Endodermal cell (in vitro differentiated cells): ENCODE measurements at places on chromosomes 6 and 20. TPM values are rescaled to one million over a fixed set of nuclear protein-coding genes. Genes with fewer than 3 reads are reported as not detected.
A peak's percentile ranks its signal among the peaks of the same experiment; 100 is the strongest.

GRCh38 chr20:43255877-43256276, 66.2 kb upstream of the PTPRT start:
- DNase-seq: no peak
- H3K27ac ChIP-seq: no peak overlapping the region
- no peak overlapping the region for H3K4me3 ChIP-seq
- no peaks in the 10 kb centered on the region for H3K4me1 ChIP-seq

DNA sequence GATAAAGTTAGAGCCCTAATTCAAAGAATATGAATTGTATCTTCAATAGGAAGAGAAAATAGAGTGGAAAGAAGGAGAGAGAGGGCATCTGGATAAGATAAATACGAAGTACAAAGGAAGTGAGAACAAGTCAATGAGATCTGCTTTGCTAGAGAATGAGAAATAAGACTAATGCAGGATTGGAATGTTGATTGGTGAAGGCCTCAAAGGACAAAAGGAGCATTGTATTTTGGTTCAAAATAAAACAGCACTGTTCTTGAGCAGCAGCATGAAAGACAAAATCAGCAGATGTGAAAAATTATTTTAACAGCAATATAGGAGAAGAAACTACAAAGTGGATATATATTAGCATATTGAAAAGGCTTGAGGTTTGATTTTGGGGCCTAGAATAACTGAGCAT, 5.1 kb upstream of the TMEM244 start:
- no peak overlapping the region for H3K4me3 ChIP-seq
- no peaks in the 10 kb centered on the region for H3K36me3 ChIP-seq
- H3K4me1 ChIP-seq: no peaks in the 10 kb centered on the region
- DNase-seq: no peak
- no peaks in the 10 kb centered on the region for H3K27me3 ChIP-seq

GRCh38 chr6:69416776-69417175, 380.0 kb downstream of the LMBRD1 start:
- H3K4me3 ChIP-seq: no peak overlapping the region
- H3K36me3 ChIP-seq: no peaks in the 10 kb centered on the region
- no peak for DNase-seq
- no peaks in the 10 kb centered on the region for H3K4me1 ChIP-seq

- H3K27me3 ChIP-seq: no peaks in the 10 kb centered on the region
- H3K36me3 ChIP-seq: no peaks in the 10 kb centered on the region
- no peaks in the 10 kb centered on the region for H3K4me1 ChIP-seq
- DNase-seq: no peak
- H3K27ac ChIP-seq: no peak overlapping the region
Observed at GRCh38 chr20:13338097-13338661, 117.1 kb downstream of the ISM1 start.

GRCh38 chr6:164827537-164827936, 481.9 kb downstream of the C6orf118 start:
- H3K27me3 ChIP-seq: no peaks in the 10 kb centered on the region
- no peak overlapping the region for H3K27ac ChIP-seq
- DNase-seq: no peak

- no peak overlapping the region for H3K27ac ChIP-seq
- H3K4me3 ChIP-seq: no peak overlapping the region
- no peaks in the 10 kb centered on the region for H3K36me3 ChIP-seq
- DNase-seq: peak; percentile 86
- no peaks in the 10 kb centered on the region for H3K27me3 ChIP-seq
Observed at GRCh38 chr6:33967966-33968724, 164.3 kb upstream of the MLN start.

The LY6G6D gene
- total RNA-seq: not detected in 3 replicates

- H3K4me1 ChIP-seq: no peaks in the 10 kb centered on the region
- no peaks in the 10 kb centered on the region for H3K36me3 ChIP-seq
- H3K4me3 ChIP-seq: no peak overlapping the region
- DNase-seq: no peak
- H3K27ac ChIP-seq: no peak overlapping the region
Observed at GRCh38 chr20:25188218-25188617, 7.3 kb upstream of the ENTPD6 start.

GRCh38 chr6:95959261-95959660, 56.5 kb upstream of the FUT9 start:
- H3K4me3 ChIP-seq: no peak overlapping the region
- H3K4me1 ChIP-seq: no peaks in the 10 kb centered on the region
- no peak overlapping the region for H3K27ac ChIP-seq
- no peaks in the 10 kb centered on the region for H3K36me3 ChIP-seq
- DNase-seq: no peak

The SLC18B1 gene
- total RNA-seq: 10.7 to 16.6 TPM (median 15.3 TPM) in 3 replicates

DNA sequence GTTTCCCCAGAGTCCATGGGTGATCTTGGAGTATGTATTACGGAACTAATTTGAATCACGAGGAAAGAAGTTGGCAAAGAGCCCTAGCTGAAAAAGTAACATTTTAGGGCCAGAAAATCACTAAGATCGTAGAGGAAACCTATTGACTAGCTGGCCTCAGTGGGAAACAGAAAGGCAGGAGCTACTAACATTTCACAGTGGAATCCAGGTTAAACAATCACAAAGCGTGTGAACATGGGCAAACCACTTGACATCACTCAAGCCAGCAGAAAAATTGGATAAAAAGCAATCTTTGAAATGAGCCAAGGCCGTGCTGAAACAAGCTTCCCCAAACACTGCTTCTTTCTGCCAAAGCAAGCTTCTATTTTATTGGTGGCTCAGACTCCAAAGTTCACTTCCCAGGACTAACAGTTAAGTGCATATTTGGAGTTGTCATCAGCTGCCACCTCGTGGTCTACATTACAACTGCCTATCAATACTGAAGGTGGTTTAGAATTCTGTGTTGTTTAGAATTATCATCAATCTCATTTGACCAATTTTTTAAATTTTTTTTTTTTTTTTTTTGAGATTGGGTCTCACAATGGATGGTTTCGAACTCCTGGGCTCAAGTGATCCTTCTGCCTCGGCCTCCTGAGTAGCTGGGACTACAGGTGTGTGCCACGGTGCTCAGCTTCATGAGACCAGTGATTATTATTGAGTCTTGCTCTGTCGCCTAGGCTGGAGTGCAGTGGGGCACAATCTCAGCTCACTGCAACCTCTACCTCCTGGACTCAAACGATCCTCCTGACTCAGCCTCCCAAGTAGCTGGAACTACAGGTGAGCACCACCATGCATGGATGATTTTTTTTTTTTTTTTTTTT, 10.6 kb downstream of the RPS10 start:
- H3K36me3 ChIP-seq: peaks cover 56% of the 10 kb centered on the region
- H3K4me1 ChIP-seq: no peaks in the 10 kb centered on the region
- no peak overlapping the region for H3K4me3 ChIP-seq
- H3K27ac ChIP-seq: no peak overlapping the region
- no peak for DNase-seq

The CFAP61 gene
- 0.73 to 1.1 TPM in 2 of 3 replicates, not detected in the other for total RNA-seq

DNA sequence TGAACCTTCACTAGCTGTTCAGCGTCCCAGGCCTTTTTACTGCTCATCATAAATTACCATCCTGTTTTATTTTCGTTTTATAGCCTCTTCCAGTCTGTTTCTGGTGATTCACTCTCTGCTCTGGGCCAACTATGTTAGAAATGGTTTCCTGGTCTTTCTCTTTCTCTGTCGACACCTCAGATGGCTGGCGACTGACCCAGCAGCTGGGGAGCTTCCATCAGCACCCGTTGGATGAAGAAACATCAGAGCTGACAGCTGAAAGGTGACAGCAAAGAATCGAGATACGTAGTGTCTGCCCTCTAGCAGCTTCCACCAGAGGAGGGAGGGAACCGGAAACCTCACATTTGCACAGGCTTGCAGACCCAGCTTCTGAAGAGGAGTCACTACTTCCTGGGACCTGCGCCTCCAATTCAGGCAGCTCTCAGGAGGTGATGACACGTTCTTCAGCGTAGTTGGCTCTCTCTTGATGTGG, 82.9 kb upstream of the MLN start:
- no peak overlapping the region for H3K27ac ChIP-seq
- H3K36me3 ChIP-seq: no peaks in the 10 kb centered on the region
- DNase-seq: no peak
- no peak overlapping the region for H3K4me3 ChIP-seq
- no peaks in the 10 kb centered on the region for H3K27me3 ChIP-seq

DNA sequence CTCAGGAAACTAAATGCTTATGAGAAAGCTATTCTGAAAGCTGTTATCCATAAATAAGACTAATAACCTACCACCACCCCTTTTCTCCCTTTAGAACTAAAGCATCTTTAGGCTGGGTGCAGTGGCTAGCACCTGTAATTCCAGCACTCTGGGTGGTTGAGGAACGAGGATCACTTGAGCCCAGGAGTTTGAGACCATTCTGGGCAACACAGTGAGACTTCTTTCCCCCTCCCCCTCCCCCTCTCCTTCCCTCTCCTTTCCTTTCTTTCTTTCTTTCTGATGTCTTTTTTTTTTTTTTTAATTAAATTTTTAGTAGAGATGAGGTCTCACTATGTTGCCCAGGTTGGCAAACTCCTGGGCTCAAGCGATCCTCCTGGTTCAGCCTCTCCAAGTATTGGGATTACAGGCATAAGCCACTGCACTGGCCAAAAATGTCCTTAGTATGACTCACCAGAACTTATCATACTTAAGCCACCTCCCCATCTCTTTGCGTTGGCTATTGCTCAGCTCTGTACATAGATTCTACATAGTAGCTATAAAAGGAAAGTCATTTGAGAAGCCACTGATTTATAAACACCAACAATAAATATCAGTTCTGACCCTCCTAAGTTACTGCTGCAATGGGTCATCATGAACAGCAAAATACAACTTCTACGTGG, 54.8 kb upstream of the SPDEF start:
- H3K4me1 ChIP-seq: peaks cover 9% of the 10 kb centered on the region
- peak; percentile 36 for DNase-seq
- H3K36me3 ChIP-seq: peaks cover 11% of the 10 kb centered on the region
- no peak overlapping the region for H3K4me3 ChIP-seq
- no peak overlapping the region for H3K27ac ChIP-seq

The DUSP15 gene
- total RNA-seq: 7.2 to 38.2 TPM (median 7.3 TPM) in 3 replicates

The IP6K3 gene
- total RNA-seq: not detected in 3 replicates

- H3K36me3 ChIP-seq: peaks cover under 1% of the 10 kb centered on the region
- H3K4me3 ChIP-seq: no peak overlapping the region
- H3K27ac ChIP-seq: no peak overlapping the region
- DNase-seq: no peak
- H3K4me1 ChIP-seq: no peaks in the 10 kb centered on the region
Observed at GRCh38 chr20:37690626-37691369, 3.0 kb upstream of the CTNNBL1 start.

DNA sequence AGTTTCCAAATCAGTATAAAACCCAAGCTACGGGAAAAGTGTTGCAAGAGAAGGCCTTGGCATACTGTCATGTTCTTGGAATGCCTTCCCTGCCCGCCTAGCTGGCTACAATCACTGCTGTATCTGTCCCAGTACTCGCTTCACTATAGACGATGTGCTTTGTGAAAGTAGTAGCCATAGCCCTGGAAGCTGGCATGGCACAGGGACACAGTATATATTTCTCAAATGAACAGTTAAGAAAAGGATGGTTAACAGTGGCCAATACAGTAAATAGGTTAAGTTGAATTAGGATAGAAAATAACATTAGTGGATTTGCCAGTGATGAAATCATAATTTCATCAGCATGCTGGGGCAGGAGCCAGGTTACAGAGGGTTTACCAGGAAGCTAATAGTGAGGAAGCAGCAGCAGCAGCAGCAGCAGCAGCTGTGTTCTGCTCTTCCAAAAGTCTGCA, 499.3 kb downstream of the CDKAL1 start:
- no peak overlapping the region for H3K4me3 ChIP-seq
- no peak overlapping the region for H3K27ac ChIP-seq
- H3K36me3 ChIP-seq: no peaks in the 10 kb centered on the region
- H3K4me1 ChIP-seq: no peaks in the 10 kb centered on the region

DNA sequence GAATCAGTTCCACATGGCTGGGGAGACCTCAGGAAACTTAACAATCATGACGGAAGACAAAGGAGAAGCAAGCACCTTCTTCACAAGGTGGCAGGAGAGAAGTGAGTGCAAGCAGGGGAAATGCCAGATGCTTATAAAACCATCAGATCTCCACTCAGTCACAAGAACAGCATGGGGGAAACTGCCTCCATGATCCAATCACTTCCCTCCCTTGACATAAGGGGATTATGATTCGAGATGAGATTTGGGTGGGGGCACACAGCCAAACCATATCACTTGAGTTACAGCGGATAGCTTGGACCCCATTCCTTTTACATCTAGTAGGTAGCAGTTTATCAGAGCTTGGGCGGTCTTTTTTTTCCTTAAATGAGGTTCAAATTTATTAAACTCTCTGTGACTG, 19.1 kb downstream of the AFDN start:
- H3K4me1 ChIP-seq: peaks cover 16% of the 10 kb centered on the region
- H3K36me3 ChIP-seq: no peaks in the 10 kb centered on the region
- no peak overlapping the region for H3K27ac ChIP-seq
- H3K27me3 ChIP-seq: no peaks in the 10 kb centered on the region

- no peaks in the 10 kb centered on the region for H3K27me3 ChIP-seq
- DNase-seq: no peak
- H3K4me1 ChIP-seq: no peaks in the 10 kb centered on the region
- no peak overlapping the region for H3K27ac ChIP-seq
Observed at GRCh38 chr20:17205084-17205813, 21.6 kb upstream of the PCSK2 start.

DNA sequence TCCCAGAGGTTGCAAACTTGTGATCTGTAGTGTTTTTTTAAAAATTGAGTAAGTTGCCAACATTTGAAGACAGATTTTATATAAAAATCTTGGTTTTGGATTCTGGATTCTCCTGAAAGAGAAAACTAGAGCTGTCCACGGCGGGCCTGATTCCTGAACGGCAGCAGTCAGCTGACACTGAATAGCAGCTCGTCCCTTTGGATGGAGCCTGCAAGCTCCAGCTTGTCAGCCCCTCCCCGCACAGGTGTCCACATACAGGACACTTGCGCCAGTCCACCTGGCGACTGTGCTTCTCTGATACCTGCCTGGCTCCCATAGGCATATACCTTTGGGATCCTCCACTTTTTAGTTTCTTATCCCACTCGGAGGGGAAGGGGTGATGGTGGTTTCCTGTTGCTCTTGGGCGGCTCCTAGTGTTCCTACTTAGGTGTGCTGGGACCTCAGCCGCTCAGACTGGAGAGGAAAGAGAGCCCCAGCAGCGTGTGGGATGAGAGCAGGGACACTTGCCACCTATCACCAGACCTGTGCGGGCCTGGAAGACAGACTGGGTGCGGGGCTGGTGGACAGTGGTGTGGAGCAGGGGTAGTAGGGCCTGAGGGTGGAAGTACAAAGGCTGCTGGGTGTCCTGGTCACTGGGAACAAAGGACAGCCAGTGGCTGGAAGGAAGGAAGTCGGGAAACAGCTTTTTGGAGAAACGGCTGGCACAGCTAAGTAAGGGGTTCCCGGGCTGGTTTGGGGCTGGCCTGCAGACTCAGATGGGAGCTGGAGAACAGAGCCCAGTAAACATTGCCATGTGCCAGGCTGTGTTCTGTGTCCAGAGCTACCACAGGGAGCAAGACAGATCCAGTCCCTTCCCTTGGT, 18.3 kb downstream of the GHRH start:
- H3K27ac ChIP-seq: peak overlapping the region; percentile 21
- peaks cover 3% of the 10 kb centered on the region for H3K4me1 ChIP-seq
- no peak overlapping the region for H3K4me3 ChIP-seq
- peaks cover 63% of the 10 kb centered on the region for H3K36me3 ChIP-seq

The TCF19 gene
- total RNA-seq: 10.8 and 11.2 TPM in 2 replicates

DNA sequence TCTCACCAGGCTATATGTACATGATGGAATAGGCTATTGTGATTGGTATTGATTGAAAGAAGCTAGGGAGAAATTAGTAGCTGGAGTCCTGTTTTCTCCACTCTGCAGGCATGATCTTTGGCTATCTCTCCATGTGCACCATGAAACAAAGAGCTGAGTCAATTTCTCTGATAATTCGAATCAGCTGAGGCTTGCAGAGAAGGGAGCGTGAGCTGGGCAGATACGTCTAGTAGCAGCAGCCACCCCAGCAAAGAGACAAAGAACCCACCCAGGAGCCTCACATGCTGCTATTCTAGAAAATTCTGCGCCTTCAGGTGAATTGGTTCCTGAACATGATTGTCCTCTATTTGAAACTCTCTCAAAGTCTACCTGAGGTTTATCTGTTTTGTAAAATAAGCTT, 6.9 kb upstream of the SGK1 start:
- peaks cover 23% of the 10 kb centered on the region for H3K27me3 ChIP-seq
- no peak overlapping the region for H3K4me3 ChIP-seq
- no peak overlapping the region for H3K27ac ChIP-seq
